ENCODE measurements at places on chromosomes 1 and 21.

- no peak for DNase-seq
Observed at GRCh38 chr1:54139711-54140110, 13.1 kb downstream of the CDCP2 start.

GRCh38 chr1:182764029-182764727, 25.4 kb upstream of the NPL start:
- no peak for DNase-seq

GRCh38 chr1:22995774-22996173, 19.9 kb downstream of the TEX46 start:
- DNase-seq: no peak

- DNase-seq: no peak
Observed at GRCh38 chr1:208027861-208028260, 116.9 kb upstream of the CD34 start.

- no peak for DNase-seq
Observed at GRCh38 chr1:153741986-153742385, 14.1 kb downstream of the INTS3 start.

DNA sequence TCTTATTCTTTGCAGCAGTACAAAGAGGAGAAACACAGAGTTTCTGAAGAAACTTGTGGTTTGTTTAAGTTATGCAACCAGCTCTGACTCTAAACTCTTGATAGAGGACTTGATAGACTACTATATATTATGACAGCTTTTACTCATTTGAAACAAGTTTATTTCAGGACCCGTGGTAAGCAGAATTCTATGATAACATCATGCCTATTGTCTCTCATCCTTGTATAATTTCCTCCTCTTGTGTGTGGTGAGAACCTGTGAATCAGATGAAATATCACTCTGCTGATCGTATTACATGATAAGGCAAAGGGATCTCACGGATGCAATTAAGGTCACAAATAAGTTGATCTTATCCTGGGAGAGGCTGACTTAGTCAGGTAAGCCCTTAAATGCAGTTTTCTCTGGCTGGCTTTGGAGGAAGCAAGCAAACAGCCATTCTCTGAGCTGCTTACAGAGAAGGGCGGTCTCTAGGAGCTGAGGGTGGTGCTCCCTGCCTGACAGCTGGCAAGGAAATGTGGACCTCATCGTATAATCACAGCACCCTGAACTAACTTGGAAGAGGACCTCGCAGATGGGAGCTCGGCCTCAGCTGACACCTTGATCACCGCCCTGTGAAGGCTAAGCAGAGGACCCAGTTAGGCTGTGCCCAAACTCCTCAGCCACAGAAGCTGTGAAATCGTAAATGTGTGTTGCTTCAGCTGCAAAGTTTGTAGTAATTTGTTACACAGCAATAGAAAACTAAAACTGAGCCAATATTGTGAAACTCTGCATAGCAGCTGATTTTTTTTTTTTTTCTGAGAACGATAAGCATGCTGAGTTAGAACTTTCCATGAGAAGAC, 151.1 kb upstream of the DPT start:
- DNase-seq: no peak

GRCh38 chr1:46370214-46370633, 23.9 kb upstream of the FAAH start:
- DNase-seq: no peak

GRCh38 chr1:196659471-196659870, 7.6 kb downstream of the CFH start:
- DNase-seq: no peak

GRCh38 chr1:74266001-74266400, 30.8 kb downstream of the TNNI3K start:
- no peak for DNase-seq

Data from cerebellar nuclear complex (tissue), 1 donor.